ENCODE measurements at places on chromosomes 3 and 15.

GRCh38 chr3:46334741-46335478 is 19.0 kb upstream of the CCR2 start:
- DNase-seq = no peak

DNA sequence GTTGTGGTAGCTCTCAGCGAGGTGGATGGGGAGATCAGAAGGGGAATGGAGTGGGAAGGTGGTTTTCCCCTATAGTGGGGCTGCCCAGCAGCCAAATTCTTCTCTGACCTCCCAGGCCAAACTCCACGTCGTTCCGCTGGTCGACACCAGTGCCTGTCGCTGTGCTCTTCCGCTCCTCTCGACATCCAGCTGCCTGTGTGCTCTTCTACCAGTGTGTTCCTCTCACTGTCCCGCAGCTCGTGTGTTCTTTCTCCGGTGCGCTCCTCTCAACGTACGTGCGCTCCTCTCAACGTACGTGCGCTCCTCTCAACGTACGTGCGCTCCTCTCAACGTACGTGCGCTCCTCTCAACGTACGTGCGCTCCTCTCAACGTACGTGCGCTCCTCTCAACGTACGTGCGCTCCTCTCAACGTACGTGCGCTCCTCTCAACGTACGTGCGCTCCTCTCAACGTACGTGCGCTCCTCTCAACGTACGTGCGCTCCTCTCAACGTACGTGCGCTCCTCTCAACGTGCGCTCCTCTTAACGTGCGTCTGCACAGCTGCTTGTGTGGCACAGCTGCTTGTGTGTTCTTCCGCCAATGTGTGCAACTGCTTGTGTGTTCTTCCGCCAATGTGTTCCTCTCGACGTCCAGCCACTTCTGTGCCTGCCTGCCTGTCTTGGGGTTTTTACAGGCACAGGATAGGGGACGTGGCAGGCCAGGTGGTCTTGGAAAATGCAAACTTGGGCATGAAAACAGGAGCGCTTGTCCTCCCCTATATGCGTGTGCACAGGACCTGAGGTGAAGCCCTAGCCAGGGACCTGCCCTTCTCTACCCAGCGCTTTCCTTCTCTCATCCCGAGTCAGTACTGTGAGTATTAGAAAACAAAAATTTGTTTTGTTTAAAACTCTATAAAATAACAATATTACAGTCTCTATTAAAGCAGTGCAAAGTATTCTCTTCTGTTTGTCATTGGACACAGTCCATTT is 991.1 kb downstream of the GBE1 start:
- no peak for DNase-seq

GRCh38 chr3:23748398-23749110 is 57.2 kb upstream of the UBE2E1 start:
- no peak for DNase-seq

- no peak for DNase-seq
Measured at GRCh38 chr3:188496390-188496789, 342.4 kb downstream of the LPP start.

- DNase-seq = no peak
Measured at GRCh38 chr3:140521751-140522445, 156.0 kb upstream of the TRIM42 start.

DNA sequence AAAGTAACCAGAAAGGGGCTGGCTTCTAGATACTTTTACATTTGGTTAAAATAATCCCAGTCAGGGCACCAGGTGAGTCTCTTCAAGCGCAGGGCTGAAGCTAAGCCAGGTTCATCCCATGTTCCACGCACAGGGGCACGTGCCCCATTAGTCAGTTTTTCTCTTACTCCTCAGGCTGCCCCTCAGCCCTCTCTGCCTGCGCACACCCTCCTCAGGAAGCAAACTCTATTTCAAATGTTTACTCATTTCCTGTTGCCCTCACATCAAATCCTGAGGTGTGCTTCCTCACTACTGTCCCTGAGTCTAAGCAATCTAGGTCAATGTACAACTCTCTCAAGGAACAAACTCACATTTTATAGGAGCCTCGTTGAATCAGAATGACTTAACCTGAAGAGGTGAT is 48.5 kb downstream of the THBS1 start:
- DNase-seq = no peak

GRCh38 chr3:39962581-39962980 is 153.2 kb downstream of the MYRIP start:
- DNase-seq = no peak

GRCh38 chr3:52507359-52507758 is 12.2 kb downstream of the STAB1 start:
- DNase-seq = no peak

DNA sequence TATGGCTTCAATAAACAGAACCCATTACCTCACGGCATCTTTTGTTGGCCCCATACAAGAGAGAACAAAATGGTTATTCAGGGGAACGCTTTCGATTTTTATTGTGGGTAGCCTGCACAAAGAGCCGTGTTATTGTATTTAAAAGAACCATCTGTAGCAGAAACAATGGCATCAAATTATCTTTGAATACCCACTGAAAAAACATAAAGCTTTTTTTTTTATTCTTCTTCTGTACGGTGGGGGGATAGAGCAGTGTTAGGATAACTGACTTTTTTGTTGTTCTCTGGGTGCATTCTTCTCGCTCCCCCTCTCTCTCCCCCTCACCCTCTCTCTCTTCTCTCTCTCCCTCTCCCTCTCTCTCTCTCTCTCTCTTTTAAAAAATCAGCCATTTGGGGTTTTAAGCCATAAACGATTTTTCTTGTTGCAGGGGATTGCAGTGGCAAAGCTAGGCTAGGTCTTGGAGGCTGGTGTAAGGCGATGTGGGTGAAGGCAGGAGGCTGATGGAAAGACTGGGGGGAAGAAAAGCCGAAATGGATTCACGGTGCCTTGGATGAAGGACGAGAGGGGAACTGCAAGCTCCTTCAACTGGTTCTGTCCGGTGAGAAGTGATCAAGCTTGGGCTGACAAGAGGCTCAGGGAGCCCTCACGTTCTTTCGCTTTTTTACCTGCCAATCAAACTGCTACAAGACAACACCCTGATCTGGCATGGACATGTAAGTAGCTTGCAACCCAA is 12.4 kb upstream of the SOX2 start:
- DNase-seq = no peak

DNA sequence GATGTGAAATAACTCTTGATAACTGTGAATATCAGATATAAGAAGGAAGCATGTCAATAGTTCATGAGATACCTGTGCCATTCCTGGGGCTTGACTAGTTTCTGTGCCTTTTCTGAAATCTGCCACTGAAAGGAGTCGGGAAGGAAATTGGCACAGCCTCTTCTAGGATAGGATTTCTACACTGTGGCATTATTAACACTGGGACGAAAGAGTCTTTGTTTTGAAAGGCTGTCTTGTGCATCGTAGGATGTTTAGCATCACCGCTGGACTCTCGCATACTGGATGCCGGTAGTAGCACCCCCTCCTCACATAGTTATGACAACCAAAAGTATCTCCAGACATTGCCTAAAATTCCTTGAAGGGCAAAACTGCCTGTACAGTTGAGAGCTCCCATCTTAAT is 77.9 kb upstream of the SAMMSON start:
- no peak for DNase-seq

DNA sequence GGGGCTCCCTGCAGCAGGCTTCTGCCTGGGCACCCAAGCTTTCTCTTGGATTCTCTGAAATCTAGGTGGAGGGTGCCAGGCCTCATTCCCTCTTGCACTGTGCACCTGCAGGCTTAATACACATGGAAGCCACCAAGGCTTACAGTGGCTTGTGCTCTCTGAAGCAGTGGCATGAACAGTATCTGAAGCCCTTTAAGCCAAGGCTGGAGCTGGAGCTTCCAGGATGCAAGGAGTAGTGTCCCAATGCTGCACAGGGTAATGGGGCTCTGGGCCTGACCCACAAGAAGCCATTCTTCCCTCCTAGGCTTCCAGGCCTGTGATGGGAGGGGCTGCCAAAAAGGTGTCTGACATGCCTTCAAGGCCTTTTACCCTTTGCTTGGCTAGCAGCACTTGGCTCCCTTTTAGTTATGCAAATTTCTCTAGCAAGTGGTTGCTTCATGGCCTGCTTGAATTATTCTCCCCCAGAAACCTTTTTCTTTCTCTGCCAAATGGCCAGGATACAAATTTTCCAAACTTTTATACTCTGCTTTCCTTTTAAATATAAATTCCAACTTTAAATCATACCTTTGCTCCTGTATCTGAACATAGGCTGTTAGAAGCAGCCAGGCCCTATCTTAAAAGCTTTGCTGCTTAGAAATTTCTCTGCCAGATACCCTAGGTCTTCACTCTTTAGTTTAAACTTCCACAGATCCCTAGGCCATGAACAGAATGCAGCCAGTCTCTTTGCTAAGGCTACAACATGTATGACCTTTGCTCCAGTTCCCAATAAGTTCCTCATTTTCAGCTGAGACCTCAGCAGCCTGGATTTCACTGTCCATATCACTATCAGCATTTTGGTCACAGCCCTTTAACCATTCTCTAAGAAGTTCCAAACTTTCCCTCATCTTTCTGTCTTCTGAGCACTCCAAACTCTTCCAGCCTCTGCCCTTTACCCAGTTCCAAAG is 201.1 kb upstream of the LRRFIP2 start:
- DNase-seq = no peak

GRCh38 chr15:55186331-55186730 is 10.4 kb downstream of the RSL24D1 start:
- no peak for DNase-seq

GRCh38 chr3:9229325-9229724 is 20.1 kb downstream of the SRGAP3 start:
- no peak for DNase-seq

DNA sequence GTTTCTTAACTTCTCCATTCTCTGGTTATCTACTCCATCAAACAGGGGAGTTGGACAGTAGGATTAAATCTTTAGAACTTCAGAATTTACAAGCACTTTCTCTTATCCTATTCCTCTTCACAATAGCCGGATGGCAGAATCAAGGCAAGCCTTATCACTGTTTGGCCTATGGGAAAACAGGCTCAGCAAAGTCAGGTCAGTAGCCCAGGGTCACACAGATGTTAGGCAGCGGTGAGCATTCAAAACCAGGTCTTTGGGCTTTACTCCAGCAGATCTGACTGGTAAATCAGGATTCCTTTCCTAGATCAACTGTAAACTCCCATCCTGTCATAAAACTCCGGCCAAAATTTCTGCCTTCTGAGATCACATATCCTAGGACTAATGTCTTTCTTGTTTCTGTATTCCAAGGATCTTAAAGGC is 258.4 kb downstream of the OPA1 start:
- DNase-seq = no peak

DNA sequence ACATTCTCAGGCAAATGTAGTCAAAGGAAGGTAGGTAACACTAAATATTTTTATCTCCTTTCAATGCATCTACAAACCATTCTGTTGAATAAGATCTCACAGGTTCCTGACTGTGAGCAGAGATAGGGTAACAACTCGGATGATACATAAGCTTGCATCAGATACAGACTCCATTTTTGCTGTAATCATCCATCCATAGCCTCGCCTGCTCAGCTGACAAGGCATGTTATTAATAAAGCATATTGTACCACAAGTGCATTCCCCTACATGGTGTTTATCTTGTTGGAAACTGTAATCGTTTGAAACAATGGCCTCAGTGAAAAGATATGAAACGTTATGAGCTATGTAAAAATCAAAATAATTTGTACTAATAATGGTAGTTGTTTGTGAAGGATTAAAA is 35.4 kb upstream of the TCF12 start:
- no peak for DNase-seq

- DNase-seq = peak; percentile 59
Measured at GRCh38 chr3:177596248-177596815, 399.1 kb upstream of the TBL1XR1 start.
